Activated CD4-positive, alpha-beta T cell treated with anti-CD3 and anti-CD28 coated beads, Interleukin-10, Interleukin-2, amounts not matched to agents 100 ng/mL and 50 ng/mL, durations not matched to agents 16 hours and 8 hours (primary cell): ENCODE measurements at places on chromosomes 7 and 10.
A peak's percentile ranks its signal among the peaks of the same experiment; 100 is the strongest.

- no peak for DNase-seq
These were observed 30.2 kb downstream of the PLCE1 start for GRCh38 chr10:94023906-94024305.

- DNase-seq, result no peak
These were observed 22.2 kb downstream of the TSPAN15 start for GRCh38 chr10:69473304-69473990.

GRCh38 chr10:77479586-77479985 is 158.0 kb downstream of the KCNMA1 start:
- DNase-seq, result no peak

DNA sequence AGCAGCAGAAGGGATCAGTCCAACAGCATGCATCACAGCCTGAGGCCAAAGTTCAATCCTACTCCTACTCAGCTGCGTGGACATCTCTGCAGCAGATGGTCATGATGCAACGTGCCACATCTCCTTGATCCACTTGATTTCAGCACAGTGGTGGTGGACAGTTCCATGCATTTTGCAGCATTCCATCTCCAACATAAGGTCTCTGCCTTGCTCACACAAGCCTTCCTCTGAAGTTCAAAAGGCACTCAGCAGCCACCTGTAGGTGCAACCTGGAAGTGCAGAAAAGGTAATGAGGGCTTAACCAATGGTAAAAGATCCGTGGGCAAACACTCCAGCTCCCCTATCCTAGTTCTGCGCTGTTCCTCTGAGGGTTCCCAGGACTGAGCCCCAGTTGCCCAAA is 57.5 kb upstream of the CHCHD3 start:
- DNase-seq, result no peak

- DNase-seq, result peak; percentile 66
These were observed 65.8 kb downstream of the PIP4K2A start for GRCh38 chr10:22648547-22648961.

GRCh38 chr7:116340943-116341907 is 130.9 kb downstream of the TES start:
- peak; percentile 6 for DNase-seq

- no peak for DNase-seq
These were observed 225.9 kb downstream of the TRIL start for GRCh38 chr7:28732071-28732869.

- no peak for DNase-seq
These were observed 10.2 kb downstream of the ATP6V0E2 start for GRCh38 chr7:149884016-149884415.

DNA sequence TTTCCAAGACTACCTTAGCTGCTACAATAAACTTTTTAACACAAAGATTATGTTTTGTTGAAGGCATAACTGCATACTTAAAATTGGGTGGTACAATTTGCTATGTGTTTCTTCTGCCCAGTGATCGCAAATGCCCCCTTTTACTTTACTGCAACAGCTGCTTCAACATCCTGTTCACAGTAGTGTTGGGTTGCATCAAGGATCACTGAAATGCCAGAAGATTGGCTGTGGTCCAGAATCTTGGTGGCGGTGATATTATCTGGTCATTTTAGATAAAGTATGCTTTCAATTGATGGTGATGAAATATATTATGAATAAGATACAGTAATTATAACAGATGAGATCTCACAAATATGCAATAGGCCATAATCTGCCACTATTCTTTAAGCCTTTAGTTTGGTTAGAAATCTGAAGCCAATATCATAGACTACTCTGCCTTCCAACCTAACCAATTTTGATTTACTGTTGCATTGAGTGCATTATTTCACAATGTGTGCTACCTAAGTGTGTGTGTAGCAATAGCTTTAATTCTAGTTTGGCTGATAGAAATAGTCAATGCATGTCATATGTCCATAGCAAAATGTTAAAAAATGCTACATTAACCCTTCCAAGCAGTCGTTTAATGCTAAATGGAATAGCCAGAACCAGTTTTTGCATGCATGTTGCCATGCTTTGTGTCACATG is 29.8 kb upstream of the ING3 start:
- DNase-seq, result no peak

GRCh38 chr7:94557215-94557614 is 47.6 kb downstream of the CASD1 start:
- DNase-seq, result no peak
